HCEC 1CT (cell line): ENCODE measurements at places on chromosomes 2 and 18.

DNA sequence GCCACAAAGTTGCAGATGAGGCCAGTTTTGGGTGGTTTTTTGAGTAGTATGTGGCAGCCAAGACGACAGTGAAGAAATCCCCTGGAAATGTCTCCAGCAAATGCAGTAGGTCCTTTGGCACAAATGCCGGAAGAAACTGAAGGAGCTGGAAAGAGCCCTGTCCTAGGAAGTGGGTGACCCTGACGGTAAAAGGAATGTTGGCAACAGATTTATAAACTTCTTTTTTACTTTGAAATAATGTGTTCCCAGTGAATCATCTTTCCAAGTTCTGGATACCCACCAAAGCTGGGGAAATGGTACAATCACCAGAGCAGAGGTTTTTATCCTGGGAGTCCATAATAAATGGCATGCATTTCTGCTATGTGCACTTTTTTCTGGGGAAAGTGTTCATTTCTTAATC is 112.9 kb downstream of the CSRNP3 start:
- DNase-seq, result no peak

- peak; percentile 86 for DNase-seq
Observed at GRCh38 chr18:70337139-70337972, 48.5 kb downstream of the SOCS6 start.

DNA sequence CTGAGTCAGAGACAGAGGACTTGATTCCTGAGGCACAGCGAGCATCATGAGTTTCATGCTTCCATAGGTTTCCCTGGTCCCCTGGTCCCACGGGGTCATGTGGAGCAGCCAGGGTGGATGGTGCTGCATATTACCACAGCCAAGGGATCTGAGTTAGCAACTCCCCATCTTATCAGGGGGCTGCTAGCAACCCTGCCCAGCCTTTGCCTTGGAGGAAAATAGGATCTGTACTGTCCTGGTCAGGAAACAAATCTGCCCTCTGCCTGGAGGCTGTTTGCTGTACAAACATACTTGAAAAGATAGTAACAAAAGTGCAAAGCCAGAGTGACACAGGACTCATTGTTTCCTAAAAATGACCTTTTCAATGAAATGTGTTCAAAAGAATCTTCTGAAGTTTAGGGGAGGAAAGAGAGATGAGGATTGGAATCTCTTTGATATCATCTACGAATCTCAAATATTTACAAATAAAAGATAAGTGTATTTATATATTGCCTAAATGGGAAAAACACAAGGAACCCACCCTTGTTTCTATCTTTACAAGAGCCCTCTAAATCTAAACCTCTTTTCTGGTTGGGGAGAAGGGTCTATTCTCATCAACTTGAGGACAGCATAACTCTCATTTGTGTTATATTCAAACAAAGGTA is 194.8 kb downstream of the CD226 start:
- no peak for DNase-seq

DNA sequence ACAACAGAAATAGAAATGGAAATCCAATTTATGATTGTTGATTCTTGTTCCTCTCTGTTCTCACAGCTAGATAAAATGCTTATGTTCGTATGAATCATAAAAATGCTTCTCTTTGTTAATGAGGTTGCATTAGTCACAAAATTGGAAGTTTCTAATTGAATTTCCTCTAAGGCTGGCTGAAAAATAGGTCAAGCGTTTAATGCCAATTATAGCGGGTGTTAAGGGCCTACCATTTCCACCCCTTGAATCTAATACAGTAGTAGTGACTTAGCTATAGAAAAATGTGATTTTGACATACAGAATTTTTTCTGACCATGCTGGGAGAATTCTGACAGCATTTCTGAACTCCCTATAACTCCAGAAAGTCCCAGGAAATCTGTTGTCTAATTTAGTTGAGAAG is 107.1 kb downstream of the TTN start:
- no peak for DNase-seq

- DNase-seq, result no peak
Observed at GRCh38 chr18:41353777-41354528, 601.1 kb upstream of the PIK3C3 start.

DNA sequence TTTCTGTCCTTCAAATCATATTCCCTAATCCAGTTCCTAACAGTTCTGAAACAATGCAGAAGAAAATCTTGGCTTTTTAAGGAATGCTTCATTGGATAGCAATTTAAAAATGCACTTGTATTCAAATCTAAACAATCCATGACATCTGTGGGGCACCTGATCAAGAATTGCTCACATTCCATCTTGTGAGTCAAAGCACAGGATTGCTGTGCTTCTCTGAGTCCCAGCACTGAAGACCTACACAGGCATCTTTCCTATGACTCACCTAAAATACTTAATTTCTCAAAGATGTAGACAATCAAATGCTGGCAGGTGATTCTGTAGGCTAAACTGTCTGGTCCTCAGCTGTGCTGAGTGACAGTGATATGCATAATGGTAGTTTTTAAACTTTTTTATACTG is 10.1 kb upstream of the ATP8B1 start:
- peak; percentile 98 for DNase-seq

GRCh38 chr2:24469148-24469650 is 21.9 kb upstream of the NCOA1 start:
- no peak for DNase-seq

GRCh38 chr2:107721178-107721577 is 105.5 kb upstream of the RGPD4 start:
- no peak for DNase-seq

GRCh38 chr2:57075226-57075625 is 891.4 kb downstream of the CCDC85A start:
- peak; percentile 60 for DNase-seq

DNA sequence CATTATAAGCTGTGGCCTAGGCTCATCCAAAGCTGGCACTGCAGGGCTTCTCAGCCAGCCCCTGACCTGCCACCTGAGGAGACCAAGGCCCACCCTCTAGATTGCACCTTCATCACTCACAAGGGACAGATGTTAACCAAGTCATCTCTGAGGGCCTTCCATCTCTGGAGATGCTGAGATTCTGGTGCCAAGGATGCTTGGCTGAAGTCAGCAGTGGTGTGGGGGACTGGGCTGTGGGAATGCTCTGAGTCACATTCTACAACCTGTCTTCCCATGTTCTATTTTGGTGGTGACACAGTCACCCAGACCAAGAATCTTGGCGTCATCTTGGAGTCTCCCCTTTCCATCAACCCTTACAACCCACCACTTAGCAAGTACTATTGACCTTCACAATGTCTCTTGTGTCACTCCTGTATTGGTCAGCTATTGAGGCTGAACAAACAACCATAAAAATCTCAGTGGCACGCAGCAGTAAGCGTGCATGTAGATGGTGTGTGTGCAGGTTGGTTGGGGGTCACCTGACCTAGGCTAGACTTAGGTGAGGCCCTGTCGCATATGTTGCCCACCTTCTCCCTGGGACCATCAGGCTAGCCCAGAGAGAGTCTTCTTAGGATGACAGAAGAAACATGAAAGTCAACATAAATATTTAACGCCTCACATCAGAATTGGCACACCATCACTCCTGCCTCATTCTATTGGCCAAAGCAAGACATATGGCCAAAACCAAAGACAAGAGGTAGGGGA is 135.0 kb downstream of the SMAD7 start:
- DNase-seq, result no peak

GRCh38 chr18:4806331-4806730 is 351.2 kb upstream of the DLGAP1 start:
- DNase-seq, result no peak

DNA sequence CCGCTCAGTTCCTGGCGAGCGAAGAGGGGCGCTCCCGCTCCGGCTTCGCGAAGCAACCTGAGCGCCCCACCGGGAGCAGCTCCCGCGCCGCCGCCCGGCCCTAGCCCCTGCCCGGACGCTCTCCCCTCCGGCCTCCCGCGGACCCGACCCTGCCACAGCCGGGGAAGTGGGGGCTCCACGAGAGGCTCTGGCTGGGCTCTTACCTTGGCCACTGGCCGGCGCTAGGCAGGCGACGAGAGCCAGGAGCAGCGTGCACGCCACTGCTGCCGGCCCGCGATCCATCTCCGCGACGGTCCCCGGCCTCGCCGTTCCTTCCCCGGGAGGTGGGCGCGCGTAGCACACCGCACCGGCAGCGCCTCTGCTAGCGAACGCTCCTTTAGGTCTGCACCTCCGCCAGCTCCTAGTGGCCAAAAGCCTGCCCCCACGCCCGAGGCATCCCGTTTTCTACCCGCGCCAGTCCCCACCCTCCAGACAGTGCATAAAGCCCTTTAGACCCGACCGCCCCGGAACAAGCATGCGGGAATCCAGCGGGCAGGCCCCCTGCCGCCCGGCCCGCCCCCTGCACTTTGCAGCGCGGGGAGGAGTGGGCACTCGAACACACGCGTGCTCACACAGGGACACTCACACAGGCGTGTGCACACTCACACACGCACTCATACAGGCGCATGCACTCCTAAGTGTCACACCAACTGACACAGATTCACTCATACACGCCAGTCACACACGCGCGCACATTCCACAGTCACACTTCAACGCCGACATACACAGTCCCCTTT is at the start of gene LRP2:
Gene LRP2, minus strand, starts transcription at position 417 of the 776 bp plus-strand sequence. Its CDS starts 135 bp downstream, at position 282.
- no peak for DNase-seq
